IPS DF 19.7 (cell line): ENCODE measurements at places on chromosomes 6 and 20.

- no peak for DNase-seq
Measured at GRCh38 chr6:17633465-17634188, 33.5 kb downstream of the FAM8A1 start.

DNA sequence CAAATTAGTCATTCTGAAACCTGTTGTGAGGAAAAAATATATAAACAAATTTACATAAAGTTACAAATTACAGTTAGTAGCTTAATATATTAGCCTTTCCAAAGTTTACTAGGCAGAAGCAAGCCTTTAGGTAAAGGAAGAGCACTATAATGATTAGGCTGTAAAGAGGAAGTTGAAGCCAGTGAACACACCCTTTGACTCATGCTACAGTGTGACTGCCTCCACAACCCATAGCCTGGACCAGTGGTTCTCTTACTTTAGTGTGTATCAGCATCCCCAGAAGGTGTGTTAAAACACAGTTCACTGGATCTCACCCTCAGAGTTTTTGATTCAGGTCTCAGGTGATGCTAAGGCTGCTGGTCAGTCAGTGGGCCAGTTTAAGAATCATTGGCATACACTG lies 91.4 kb upstream of the DEFB112 start:
- no peak for DNase-seq

- DNase-seq, result no peak
Measured at GRCh38 chr6:74715355-74716085, 490.3 kb downstream of the COL12A1 start.

DNA sequence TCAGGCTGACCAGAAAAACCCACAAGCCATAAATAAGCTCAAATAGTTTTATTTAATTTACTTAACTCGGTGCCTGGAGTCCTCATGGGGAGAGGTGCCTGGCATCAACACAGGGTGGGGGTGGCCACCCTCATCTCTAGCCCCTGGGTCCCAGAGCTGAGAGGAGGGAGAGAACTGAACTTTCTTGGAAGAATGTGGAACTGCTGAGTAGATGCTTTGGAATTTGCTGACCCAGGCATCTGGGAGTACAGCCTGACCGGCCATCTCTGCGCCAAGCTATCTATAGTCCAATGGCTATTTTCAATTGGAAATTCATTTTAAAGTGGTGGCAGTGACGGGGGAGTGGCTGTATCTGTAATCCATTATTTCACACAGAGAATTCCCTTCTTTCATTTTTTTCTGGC lies 104.8 kb downstream of the CDH26 start:
- DNase-seq, result no peak

- no peak for DNase-seq
Measured at GRCh38 chr6:72553531-72554511, 68.0 kb upstream of the KCNQ5 start.

DNA sequence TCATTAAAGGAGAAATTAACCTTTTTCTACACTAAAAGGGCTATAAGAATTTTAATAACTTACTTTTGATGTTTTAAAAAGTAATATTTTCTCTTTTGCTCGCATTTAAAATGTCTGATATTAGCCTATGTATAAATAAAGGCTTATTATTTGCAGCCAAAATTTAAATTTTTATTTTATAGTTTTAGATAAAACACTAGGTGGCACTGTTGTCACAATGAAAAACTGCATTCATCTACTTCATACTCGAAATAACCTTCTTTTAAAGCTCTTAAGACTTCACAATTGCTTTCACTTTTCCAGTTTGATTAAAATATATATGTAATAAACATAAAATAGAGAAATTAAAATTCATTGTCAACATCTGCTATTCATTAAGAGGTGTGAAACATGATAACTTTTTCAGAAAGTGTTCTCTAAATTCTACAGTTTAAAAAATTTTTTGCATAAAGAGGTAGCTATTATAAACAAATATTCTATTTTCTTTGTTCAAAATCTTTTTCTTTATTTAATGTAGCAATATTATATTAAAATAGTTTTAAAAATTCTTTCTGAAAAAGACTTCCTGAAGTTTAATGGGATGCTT lies 78.8 kb upstream of the DEFB112 start:
- no peak for DNase-seq

- DNase-seq, result no peak
Measured at GRCh38 chr20:21516861-21517565, 3.1 kb upstream of the NKX2-2 start.

GRCh38 chr6:140069576-140069975 lies 695.1 kb upstream of the CITED2 start:
- no peak for DNase-seq

DNA sequence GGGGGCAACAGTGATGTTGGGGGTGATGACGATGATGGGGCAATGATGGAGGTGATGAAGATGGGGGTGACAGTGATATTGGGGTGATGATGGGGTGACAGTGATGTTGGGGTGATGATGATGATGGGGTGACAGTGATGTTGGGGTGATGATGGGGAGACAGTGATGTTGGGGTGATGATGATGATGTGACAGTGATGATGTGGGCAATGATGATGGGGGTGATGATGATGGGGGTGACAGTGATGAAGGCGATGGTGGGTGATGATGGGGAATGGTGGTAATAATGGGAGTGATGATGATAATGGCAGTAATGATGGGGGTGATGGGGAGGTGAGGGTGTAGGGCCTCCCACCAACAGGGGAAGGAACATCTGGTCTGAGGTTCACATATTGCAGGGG lies 150.6 kb downstream of the ERMARD start:
- no peak for DNase-seq

DNA sequence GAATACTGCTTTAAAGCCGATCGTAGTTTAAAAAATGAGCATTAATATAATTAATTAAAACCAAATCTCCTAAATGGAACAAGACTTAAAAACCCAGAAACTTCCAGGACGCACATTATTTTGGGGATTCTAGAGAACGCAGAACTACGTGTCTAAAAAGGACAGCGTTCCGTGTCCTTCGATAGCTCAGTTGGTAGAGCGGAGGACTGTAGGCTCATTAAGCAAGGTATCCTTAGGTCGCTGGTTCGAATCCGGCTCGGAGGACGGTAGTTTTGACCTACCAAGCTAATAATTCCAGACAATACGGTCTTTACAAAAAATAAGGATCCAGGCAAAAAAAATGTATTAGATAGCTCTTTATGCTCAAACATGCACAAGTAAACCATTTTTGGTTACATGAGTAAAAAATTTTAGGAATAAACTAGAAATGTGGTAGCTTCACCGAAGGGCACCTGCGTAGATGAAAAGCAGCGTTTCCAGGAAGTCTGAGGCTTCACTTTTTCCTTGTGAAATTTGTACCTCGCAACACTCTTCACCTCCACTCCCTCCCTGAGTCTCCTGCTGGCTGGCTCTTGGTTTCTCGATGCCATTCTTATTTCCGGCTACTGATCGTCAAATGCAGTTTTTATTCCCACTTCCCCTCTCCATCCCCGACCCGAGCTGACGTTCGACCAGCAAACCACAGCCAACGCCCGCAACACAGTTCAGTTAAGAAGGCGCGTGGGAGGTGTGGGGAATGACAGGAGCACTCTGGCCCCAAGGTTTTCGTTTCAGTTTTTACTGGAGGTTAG lies 19.6 kb upstream of the ABT1 start:
- DNase-seq, result no peak

DNA sequence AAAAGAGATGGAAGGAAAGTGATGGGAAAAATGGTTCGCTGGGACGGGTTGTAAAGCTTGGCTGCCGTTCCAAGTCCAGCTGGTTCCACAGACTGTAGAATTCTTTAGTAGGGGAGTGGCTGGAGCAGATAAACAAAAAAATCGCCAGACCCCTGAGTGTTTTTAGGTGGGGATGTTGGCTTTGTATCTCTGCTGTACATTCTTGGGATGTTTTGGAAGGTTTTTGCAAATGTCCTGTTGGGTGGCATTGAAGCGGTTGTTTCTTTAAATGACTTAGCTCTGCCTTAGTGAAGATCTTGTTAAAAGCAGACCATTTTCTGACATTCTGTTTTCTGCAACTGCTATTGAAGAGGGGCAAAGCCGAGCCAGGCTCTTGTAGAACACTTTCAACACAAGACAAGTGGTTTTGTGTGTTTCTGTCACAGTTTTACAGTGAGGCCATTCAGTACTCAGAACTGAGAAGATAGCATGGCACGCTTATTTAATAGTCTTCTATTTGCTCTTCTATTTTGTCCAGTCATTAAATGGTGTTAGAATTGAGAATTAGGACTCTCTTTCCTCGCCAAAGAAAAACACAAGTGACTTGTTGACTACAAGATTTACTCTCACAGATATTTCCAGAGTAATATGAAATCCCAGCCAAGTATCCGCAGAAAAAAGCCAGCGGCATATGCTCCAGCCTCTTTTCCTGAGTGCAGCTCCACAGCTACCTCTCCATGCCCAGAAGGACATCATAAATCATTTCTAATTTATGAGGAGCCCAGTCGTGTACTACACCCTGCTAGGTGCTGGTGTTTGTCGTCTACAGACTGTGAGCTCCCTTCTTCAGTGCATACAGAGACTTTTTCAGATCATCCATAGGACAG lies 65.8 kb downstream of the PHACTR2 start:
- no peak for DNase-seq

- no peak for DNase-seq
Measured at GRCh38 chr20:23347791-23348190, 2.8 kb upstream of the NXT1 start.

- DNase-seq, result no peak
Measured at GRCh38 chr6:33745548-33745947, 1.2 kb downstream of the IP6K3 start.
